ENCODE measurements at places on chromosomes 7 and 10.
A peak's percentile ranks its signal among the peaks of the same experiment; 100 is the strongest.

- DNase-seq = no peak
These were observed 173.2 kb upstream of the PHYHIPL start for GRCh38 chr10:59003203-59003602.

GRCh38 chr10:32295027-32295426 lies 51.9 kb downstream of the EPC1 start:
- DNase-seq = no peak

DNA sequence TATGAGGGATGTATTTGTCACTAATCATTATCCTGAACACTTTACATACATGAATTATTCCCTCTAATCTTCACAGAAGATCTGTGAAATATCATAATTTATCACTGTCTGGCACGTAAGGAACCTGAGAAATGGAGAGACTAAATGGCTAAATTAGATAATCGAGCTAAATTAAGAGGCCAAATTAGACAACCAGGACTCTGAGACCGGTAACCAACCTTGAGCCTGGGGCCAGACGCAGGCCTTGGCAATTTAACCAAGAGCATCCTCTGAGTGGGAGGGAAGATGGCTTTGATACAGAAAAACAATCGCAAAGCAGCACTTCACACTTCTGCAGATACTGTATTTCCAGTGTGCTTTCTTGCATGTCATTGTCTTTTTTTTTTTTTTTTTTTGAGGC lies 21.4 kb downstream of the SVOPL start:
- no peak for DNase-seq

DNA sequence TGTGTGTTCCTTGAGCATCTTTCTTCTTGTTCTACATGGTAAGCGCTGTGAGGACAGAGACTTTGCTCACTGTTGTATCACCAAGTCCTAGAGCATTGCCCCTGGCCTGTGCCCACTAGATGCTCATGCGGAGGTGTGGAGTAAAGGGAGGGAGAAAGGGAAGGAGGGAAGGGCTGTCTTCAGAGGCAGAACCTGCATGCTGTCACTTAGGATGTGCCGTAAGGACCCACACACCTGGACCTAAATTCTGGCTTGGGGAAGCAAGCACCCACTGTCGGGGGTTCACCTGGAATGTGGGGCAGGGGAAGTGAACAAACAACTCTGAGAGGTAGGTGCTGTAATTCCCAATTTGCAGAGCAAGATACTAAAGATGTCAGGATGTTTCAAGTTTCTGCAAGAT lies 129.5 kb downstream of the PTPN20 start:
- DNase-seq = no peak

DNA sequence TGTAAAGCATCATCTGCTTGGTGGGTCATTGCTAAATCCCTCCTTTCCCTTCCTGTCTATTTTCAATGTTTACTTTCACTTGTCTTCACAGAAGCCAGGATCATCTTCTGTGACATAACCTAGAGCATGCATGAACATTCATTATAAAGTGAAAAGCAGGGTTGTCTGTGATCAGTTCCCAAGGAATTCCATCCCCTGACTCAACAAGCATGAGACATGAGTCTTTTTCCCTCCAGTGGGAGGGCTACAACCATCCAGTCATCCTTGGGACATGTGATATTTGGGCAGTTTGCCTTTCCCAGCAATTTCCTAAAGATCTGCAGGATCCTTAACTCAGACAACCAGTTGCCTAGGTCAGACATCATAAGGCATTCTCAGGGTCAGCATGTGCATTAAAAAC lies 166.3 kb upstream of the TMEM196 start:
- DNase-seq = no peak

GRCh38 chr7:21972397-21972784 lies 26.7 kb upstream of the CDCA7L start:
- no peak for DNase-seq

GRCh38 chr7:50594734-50595485 lies 29.7 kb upstream of the DDC start:
- no peak for DNase-seq

GRCh38 chr7:27224983-27225934 lies 17.3 kb upstream of the EVX1 start:
- no peak for DNase-seq

DNA sequence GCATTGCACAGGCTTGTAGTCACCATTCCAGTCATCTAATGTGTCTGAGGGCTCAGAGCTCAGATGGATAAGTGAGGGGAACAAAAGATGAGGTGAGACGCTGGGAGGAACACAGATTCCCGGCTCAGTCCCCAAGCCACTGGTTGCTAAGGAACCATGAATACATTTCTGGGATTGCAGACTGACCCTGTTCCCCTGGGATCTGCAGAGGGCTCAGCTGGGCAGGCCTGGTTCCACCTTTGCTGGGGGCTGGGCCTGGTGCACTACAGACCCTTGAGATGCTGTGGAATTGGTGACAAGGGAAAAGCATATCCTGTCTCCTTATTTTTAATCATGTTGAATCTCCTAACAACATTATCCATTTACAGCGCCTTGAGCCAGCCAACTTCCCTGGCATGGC lies 19.2 kb downstream of the ELFN1 start:
- DNase-seq = no peak

GRCh38 chr7:27774717-27775328 lies 34.9 kb downstream of the TAX1BP1 start:
- no peak for DNase-seq

GRCh38 chr10:85527616-85528317 lies 838.8 kb downstream of the GRID1 start:
- no peak for DNase-seq

DNA sequence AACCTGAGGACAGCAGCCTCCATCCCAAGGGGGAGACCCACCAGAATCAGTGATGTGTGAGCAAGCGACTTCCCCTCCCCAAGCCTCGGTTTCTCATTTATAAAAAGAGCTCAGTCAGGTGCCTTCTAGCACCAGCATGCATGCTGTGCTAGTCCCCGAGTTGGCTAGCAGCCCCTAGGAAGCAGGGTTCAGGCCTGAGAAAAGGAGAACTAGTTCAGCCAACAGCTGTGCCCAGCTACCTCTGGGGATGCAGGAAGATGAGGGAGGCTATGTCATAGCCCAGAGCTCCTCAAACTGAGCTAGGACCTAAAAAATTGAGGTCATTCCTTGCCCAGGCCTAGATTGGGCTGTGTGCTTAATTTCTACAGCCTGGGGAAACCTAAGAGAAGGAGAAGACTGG lies 13.7 kb downstream of the DRGX start:
- no peak for DNase-seq

- DNase-seq = peak; percentile 61
These were observed at the start of gene IL2RA for GRCh38 chr10:6062101-6062771. IL2RA (minus strand) TSS chr10:6062367; CDS start chr10:6062151, 216 bp downstream.

DNA sequence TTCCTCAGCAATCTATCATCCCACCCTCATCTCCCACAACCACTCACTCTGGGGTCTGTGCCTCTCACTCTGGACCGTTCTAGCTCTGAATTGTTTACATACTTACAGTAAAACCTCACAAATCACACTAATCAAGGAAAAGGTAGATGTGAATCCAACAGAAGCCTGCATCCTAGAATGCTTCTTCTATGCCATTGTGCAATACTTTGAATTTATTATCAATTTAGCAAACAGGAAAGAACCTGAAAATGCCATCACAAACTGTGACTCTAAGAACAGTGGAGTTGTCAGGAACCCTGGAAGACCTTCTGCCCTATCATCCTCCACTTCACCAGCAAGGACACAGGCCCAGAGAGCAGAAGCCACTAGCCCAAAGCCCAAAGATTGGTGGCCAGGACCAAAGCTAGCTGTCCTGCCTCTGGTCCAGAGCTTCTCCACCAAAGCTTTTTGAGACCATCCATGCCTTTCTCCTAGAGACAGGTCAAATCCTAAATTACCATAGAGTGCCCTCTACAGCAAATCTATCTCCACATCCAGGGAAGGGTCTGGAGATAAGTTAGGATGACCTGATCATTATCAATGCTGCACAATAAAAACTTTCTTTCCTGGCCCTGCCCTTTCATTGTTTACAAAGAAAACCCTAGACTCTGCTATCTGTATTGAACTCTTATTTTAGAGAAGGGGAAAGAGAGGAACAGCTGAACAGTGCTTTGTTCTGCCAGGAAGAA lies 2.4 kb downstream of the SORBS1 start:
- no peak for DNase-seq
